Stimulated activated CD4-positive, alpha-beta T cell treated with anti-CD3 and anti-CD28 coated beads, Interleukin-1b, Interleukin-23, amount 100 ng/mL, for 24 hours (primary cell): ENCODE measurements at places on chromosomes 4 and X.
A peak's percentile ranks its signal among the peaks of the same experiment; 100 is the strongest.

DNA sequence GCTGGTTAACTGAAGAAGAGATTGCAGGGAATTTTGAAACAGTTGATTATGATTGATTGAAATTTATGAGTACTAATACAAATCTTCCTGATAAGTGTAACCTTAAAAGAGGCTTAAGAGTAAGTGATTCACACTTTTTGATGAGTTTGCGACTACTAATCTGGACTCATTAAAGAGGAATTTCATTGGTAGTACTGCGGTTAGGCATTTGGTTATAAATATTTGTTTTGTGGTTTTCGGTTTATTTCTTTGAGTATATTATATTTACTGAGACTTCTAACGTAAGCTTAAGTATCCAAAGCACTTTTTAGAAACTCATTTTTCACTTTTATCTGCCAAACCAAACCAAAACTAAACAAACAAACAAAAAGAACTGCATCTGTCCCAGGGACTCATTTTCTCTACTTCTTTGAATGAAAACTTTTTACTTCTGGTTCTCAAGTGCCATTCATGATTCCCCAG is 20.7 kb downstream of the SLIT2 start:
- DNase-seq = no peak

DNA sequence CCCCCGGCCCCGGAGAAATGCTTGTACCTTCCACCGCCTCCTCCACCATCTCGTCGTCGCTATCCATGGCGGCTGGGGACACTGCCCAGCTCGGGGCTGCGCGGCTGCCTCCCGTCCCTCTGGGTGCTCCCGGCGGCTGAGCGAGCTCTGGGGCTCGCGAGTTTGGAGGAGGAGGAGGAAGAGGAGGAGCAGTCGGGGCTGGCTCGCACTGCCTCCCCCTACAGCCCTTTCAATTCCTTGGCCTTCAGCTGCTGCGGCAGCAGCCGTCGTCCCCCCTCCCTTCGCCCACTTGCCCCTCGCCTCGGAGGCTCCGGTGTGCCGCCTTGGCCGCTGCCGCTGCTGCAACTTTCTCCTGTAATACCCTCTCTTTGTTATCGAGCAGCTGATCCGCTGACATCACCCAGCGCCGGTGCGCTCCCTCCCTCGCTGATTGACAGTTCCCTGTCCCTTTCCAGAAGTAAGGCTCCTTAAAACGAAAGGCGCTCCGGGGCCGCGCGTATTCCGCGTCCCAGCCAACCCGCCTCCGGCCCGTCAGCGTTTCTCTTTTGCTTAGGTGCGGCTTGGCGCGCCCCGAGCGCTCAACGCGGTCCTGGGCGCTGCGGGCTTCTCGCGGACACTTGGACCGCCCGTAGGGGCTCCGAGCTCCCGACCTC is at the start of gene SETD7:
TSS of gene SETD7 (minus strand) at position 149 of the 653 bp plus-strand sequence. CDS start at position 67, 82 bp downstream.
- DNase-seq = peak; percentile 42

GRCh38 chrX:132740316-132741123 is 217.9 kb downstream of the HS6ST2 start:
- no peak for DNase-seq

DNA sequence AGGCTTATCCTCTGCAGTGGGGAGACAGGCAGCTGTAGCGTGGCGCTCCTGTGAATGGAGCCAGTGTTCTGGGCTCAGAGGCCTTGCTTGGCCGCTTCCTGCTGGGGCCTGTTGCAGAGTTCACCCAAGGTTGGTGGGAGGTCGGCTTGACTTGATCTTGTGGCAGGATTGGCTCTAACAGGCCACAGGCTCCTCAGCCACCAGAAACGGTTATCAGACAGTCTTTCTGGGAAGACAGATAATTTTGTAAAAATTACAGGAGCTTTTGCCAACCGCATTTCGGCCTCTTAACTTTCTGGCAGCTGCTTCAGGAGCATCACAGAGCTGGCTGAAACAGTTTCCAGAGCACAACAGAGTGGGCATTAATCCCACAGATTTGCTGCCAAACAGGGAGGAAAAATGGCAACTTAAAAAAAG is 66.4 kb downstream of the DIPK2B start:
- DNase-seq = no peak

- DNase-seq = no peak
Measured at GRCh38 chr4:142713282-142714030, 132.6 kb downstream of the INPP4B start.

DNA sequence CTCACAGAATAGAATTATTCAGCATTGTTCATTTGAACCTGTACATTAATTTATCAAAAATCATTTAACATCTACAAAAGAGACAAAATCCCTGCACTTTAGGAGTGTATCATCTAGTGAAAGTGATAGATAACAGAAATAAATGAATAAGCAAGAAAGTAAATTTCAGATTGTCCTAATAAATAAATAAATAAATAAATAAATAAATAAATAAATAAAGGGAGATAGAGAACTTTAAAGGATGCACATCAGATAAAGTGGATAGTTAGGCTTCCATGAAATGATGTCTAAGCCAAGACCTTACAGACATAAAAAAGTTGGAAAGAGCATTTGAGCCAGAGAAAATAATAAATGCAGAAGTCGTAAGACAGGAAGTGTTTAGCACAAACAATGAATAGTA is 444.7 kb downstream of the CFAP47 start:
- no peak for DNase-seq

DNA sequence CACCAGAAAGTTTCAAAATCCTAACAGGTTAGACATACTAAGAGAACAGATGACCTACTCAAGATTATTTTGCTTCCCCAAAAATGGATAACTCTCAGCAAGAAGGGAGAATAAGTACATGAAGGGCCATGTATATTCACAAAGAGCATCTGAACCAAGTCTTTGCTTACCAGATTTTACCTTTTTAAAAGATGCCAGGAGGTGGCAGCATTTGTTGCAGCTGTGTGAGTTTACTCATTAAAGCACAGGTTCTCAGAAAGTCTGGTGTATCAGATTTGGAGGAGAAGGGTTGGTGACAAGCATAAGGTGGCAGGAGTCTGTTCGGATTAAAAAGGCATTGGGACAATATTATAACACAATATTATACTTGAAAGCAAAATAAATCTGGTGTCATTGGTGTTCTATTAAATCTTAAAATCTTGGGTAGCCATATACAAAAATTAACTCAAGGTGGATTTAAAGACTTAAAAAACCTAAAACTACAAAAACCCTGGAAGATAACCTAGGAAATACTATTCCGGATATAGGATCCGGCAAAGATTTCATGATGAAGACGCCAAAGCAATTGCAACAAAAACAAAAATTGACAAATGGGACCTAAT is 51.3 kb upstream of the NFKB1 start:
- peak; percentile 8 for DNase-seq

- DNase-seq = no peak
Measured at GRCh38 chr4:4831266-4831665, 28.2 kb upstream of the MSX1 start.

- no peak for DNase-seq
Measured at GRCh38 chrX:8048466-8048865, 121.3 kb upstream of the PNPLA4 start.

DNA sequence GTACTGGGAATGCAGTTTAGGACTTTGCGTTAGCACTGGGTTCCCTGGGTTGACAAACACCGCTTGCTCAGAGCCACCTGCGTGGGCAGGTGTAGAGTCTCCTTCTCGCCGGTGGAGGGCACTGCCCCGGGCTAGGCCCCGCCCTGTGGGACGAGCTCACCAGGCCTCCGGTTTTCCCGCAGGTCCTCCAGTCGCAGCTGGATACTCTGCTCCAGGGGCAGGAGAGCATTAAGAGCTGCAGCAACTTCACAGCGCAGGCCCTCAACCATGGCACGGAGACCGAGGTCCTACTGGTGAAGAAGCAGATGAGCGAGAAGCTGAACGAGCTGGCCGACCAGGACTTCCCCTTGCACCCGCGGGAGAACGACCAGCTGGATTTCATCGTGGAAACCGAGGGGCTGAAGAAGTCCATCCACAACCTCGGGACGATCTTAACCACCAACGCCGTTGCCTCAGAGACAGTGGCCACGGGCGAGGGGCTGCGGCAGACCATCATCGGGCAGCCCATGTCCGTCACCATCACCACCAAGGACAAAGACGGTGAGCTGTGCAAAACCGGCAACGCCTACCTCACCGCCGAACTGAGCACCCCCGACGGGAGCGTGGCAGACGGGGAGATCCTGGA is 49.2 kb upstream of the MND1 start:
- no peak for DNase-seq

DNA sequence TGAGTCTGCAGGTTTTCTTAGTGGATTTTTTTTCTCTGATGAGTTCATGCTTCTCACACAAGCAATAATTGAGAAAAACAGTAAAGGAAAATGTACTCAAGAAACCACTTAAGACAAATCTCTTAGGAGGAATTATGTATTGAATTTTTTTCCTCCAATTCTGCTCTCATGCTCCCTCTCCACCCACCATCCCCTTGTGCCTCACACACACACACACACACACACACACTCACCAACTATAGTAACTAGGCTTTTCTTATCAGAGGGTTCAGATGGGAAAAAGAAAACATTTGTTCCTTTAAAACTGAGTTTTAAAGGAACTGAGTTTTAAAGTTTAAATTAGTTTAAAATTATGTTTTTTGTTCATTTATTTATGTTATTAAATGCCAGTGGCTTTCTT is 47.0 kb upstream of the ANXA10 start:
- no peak for DNase-seq

DNA sequence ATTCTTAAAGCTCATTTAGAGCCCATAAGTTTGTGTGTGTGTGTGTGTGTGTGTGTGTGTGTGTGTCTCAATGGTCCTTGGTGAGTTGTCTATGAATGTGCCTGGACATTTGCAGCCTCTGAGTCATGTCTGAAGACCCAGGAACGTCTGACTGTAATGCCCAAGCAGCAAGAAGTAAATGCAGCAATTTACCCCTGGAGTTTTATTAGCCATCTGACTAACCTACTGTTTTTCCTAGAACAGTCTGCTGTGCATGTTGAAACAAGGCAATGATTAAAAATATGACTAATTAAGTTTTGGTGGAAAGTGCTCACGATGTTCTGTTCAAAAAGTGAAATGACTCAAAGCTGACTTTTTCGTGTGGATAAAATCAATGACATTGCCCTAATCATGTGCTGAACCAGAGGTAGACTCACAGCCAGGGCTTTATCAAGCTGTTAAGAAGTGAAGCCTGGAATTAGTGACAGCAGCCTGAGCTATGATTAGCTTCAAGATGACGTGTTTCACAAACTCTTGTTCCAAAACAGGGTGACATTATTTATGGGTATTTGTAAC is 201.6 kb downstream of the CPE start:
- no peak for DNase-seq

- no peak for DNase-seq
Measured at GRCh38 chrX:69033936-69034335, 131.3 kb downstream of the PJA1 start.

- DNase-seq = no peak
Measured at GRCh38 chr4:70954032-70954431, 39.4 kb upstream of the DCK start.

DNA sequence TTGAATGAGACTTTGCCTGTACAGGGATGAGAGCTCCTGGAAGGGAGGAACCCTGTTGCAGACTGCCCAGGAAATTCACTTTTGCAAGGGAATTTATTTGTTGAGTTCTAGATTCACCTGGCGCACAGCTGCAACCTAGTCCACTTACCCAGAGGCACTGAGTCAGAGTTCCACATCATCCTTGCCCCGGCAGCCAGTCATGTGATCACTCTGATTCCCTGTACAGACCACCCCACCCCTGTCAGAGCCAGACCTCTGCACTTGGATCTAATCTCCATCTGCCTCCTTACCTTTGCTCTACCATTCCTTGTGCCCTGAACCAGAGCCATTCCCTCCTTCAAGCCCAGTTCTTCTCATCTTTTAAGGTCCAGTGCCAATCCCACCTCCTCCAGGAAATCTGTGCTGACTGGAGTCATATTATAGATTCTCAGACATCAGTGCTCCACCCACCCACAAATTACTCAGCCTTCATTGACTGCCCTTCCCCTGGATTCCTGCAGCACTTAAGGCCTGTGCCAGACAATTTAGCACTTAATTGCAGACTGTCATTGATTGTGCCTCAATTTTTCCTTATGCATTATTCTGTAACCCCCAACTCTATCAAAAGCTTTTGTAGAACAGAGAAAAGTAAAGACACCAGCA is 84.1 kb upstream of the MAGEA4 start:
- DNase-seq = no peak

GRCh38 chr4:42420140-42420539 is 22.9 kb downstream of the SHISA3 start:
- no peak for DNase-seq

GRCh38 chr4:34619531-34620162 is 1624.7 kb downstream of the ARAP2 start:
- DNase-seq = no peak
